ENCODE measurements at places on chromosomes 16 and 17.

DNA sequence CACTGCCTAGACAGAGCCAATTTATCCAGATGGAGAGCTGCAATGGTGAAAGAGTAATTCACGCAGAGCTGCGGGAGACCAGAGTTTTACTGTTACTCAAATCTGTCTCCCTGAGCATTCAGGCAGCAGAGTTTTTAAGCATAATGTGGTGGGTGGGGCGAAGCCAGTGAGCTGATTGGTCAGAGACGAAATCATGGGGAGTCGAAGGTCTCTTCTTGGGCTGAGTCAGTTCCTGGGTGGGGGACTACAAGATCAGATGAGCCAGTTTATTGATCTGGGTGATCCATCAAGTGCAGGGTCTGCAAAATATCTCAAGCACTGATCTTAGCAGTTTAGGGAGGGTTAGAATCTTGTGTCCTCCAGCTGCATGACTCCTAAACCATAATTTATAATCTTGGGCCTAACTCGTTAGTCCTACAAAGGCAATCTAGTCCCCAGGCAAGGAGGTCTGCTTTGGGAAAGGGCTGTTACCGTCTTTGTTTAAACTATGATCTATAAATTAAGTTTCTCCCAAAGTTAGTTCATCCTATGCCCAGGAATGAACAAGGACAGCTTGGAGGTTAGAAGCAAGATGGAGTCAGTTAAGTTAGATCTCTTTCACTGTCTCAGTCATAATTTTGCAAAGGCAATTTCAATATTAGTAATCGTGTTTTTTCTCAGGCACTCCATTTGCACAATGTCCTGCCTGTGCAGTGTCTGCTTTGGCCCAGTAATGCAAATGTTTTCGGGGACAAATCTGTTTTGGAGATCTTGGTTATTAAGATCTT, 27.0 kb downstream of the PIGL start:
- DNase-seq, result no peak

DNA sequence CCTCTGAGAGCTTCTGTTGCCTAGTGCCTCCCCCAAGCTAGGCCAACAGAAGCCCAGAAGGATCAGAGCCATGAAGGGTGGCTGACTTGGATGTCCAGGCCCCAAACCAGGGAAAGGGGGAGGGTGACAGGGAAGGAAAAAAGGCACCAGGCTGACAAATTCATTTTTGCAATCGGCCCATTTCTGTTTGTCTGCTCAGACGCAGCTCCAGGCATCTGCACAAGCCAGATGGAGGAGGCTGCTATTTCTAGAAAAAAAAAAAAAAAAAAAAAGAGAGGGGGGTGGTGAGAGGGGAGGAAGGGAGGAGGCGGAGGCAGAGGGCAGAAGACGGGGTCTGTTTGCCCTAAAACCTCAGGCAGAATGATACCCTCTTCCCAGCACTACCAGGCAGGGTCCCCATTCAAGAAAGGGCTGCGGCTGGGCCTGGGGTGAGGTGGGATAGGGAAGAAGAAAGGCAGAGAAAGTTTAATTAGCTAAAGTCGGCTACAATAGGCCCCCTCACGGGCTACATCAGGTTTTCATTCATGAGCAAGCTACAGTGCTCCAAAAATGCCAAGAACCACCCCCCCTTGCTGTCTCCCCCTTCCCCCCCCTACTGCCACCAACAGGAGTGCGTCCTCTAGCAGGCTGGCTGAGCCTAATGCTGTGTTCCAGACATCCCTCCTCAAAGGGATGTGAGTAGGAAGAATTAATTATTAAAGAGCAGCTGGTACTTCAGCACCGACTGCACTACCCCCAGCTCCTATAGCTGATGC, 2.4 kb downstream of the HDAC5 start:
- no peak for DNase-seq

DNA sequence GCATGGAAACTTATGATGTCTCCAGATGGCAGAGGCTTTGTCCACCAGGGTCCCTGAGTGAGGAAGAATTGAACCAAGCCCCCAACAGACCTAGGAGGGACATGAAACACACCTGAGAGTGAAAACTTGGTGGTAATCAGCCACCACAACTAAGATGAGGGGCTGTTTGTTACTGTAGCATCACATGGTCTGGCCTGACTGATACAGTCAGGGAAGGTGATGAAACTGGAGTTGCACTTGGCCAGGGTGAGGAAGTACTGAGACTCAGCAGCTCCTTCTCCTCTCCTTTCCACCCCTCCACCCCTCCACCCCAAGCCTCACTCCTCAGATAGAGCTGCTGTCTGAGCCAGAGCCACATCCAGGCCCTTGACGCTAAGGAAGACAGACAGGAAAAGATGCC, 37.2 kb downstream of the C16orf82 start:
- DNase-seq, result no peak

GRCh38 chr17:17446666-17447155, 30.1 kb upstream of the MED9 start:
- no peak for DNase-seq

DNA sequence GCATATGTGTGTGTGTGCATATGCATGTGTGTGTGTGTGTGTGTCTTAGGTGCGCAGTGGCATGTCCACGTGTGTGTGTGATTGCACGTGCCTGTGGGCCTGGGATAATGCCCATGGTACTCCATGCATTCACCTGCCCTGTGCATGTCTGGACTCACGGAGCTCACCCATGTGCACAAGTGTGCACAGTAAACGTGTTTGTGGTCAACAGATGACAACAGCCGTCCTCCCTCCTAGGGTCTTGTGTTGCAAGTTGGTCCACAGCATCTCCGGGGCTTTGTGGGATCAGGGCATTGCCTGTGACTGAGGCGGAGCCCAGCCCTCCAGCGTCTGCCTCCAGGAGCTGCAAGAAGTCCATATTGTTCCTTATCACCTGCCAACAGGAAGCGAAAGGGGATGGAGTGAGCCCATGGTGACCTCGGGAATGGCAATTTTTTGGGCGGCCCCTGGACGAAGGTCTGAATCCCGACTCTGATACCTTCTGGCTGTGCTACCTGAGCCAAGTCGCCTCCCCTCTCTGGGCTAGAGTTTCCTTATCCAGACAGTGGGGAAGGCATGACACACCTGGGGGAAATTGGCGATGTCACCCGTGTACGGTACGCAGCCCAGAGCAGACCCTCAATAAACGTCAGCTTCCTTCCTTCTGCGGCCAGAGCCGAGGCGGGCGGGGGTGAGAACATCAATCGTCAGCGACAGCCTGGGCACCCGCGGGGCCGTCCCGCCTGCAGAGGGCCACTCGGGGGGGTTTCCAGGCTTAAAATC, 47.6 kb downstream of the IL21R start:
- DNase-seq, result peak; percentile 54

GRCh38 chr17:9219631-9220397, 198.5 kb downstream of the NTN1 start:
- DNase-seq, result no peak

DNA sequence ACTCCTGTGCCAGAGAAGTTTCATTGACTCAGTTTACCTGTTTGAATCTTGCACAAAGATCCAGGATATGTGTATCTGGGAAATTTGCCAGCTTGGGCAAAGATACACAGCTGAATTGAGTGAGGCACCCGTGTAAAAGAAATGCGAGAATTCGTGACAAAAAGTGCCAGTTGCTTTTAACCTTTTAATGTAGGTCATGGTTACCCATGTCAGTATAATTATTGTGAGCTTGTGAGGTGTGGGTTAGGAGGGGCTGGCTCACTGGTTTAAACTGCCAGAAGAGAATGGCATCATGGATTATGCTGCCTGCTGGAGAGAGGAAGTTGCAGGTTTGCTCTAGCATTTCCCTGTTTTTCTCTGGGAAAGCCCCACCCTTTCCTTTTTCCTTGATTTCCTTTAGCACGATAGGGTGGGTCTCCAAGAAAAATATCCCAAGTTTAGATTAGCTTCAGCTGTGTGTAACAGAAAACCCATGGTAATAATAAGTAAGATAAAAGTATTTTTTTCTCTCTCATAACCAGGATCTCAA, 24.8 kb upstream of the NDRG4 start:
- no peak for DNase-seq

Data from activated naive CD8-positive, alpha-beta T cell treated with anti-CD3 and anti-CD28 coated beads, Interleukin-2, amount 50 U/mL, for 16 hours (primary cell).